ENCODE measurements at places on chromosomes 12 and 14. TPM values are rescaled to one million over a fixed set of nuclear protein-coding genes. Genes with fewer than 3 reads are reported as not detected.

Gene CCDC38
- total RNA-seq, result not detected

Gene RAN
- 1,033 TPM for total RNA-seq

Gene C1S
- total RNA-seq, result 1.4 TPM

Gene ST8SIA1
- total RNA-seq, result 0.52 TPM

Gene TSHR
- 0.82 TPM for total RNA-seq

Gene DPPA3
- total RNA-seq, result not detected

Gene COQ10A
- total RNA-seq, result 17.1 TPM

Gene TMPRSS12
- not detected for total RNA-seq

Gene ARHGAP9
- total RNA-seq, result 259 TPM

Gene GCN1
- 95.5 TPM for total RNA-seq

Gene SLC22A17
- 3.4 TPM for total RNA-seq

Gene AQP6
- total RNA-seq, result not detected

Gene CFAP251
- total RNA-seq, result 0.30 TPM

Gene PLEKHG3
- total RNA-seq, result 36.0 TPM

Gene TAS2R43
- 1.9 TPM for total RNA-seq

Gene GPX2
- total RNA-seq, result not detected

Gene TMEM116
- 16.6 TPM for total RNA-seq

Gene TSPAN8
- total RNA-seq, result not detected

Gene PCK2
- total RNA-seq, result 57.4 TPM

Gene GALNT4
- total RNA-seq, result 12.2 TPM

Gene BRAP
- total RNA-seq, result 23.6 TPM

Gene ARHGEF40
- 0.22 TPM for total RNA-seq

Gene PLD4
- not detected for total RNA-seq

Gene SOCS4
- 30.3 TPM for total RNA-seq

Gene FAM181A
- not detected for total RNA-seq

Gene P2RX7
- total RNA-seq, result 19.8 TPM

Gene LALBA
- not detected for total RNA-seq

Gene TAS2R8
- not detected for total RNA-seq

Gene AQP2
- total RNA-seq, result not detected

Gene CLEC4D
- not detected for total RNA-seq

Gene BORCS5
- 28.4 TPM for total RNA-seq

Gene MAP3K12
- 26.0 TPM for total RNA-seq

Gene MAP1LC3B2
- total RNA-seq, result 1.0 TPM

Gene CEP170B
- 3.0 TPM for total RNA-seq

Gene RBP5
- not detected for total RNA-seq

Gene CCDC60
- total RNA-seq, result not detected

Gene KRT85
- total RNA-seq, result not detected

Gene CAPZA3
- total RNA-seq, result not detected

Gene GPR137C
- 0.60 TPM for total RNA-seq

Gene KRT71
- total RNA-seq, result not detected

Gene GPRC5A
- 0.08 TPM for total RNA-seq

Gene GPR84
- 0.15 TPM for total RNA-seq

Gene FSCB
- not detected for total RNA-seq

Gene FGF23
- not detected for total RNA-seq

Gene IFNG
- total RNA-seq, result 3.4 TPM

Gene SLC6A13
- total RNA-seq, result 0.15 TPM

Gene DRAM1
- 2.5 TPM for total RNA-seq

Gene SIRT4
- 1.8 TPM for total RNA-seq

Gene KLRD1
- not detected for total RNA-seq

Gene OR4N5
- not detected for total RNA-seq

Gene DAAM1
- 20.0 TPM for total RNA-seq

Gene ACADS
- 20.1 TPM for total RNA-seq

Gene TMEM119
- 1.2 TPM for total RNA-seq

Gene DCAF5
- total RNA-seq, result 44.6 TPM

Gene RND1
- 1.1 TPM for total RNA-seq

Gene ARHGEF25
- 0.25 TPM for total RNA-seq

Measured in activated CD4-positive, alpha-beta T cell treated with anti-CD3 and anti-CD28 coated beads, Interleukin-2, amount 10 ng/mL, durations not matched to agents 7 days and 5 days (primary cell).